Dorsolateral prefrontal cortex (tissue), 122 donors: ENCODE measurements at places on chromosomes 12 and 14. TPM values are rescaled to one million over a fixed set of nuclear protein-coding genes. Genes with fewer than 3 reads are reported as not detected.

DNA sequence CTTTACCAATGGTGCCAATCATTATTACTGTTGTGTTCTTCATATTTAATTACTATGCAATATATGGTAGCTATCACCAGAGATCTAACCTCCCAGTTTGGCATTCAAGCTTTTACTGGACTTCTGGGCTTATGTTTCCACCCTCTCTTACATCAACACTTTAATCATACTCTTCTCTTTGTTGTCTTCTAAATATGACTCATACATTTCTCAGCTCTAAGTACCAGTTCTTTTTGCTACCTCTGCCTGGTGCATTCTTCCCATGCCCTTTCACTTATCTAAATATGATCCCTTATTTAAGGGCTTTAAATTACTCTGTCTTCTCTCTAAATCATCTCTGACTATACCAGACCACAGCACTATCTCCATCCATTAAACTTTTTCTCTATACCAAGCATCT lies 246.1 kb upstream of the CCDC196 start:
- no peak for DNase-seq

GRCh38 chr14:53531730-53532129 lies 378.6 kb upstream of the DDHD1 start:
- DNase-seq: no peak

TAS2R8 gene
- 0.75 TPM for total RNA-seq

- no peak for DNase-seq
Measured at GRCh38 chr12:46660719-46661109, 165.1 kb downstream of the SLC38A4 start.

HOXC12 gene
- total RNA-seq: not detected

GRCh38 chr14:73712540-73713180 lies 1.5 kb downstream of the PNMA1 start:
- DNase-seq: no peak

- DNase-seq: no peak
Measured at GRCh38 chr12:82930301-82930700, 243.6 kb downstream of the TMTC2 start.

DNA sequence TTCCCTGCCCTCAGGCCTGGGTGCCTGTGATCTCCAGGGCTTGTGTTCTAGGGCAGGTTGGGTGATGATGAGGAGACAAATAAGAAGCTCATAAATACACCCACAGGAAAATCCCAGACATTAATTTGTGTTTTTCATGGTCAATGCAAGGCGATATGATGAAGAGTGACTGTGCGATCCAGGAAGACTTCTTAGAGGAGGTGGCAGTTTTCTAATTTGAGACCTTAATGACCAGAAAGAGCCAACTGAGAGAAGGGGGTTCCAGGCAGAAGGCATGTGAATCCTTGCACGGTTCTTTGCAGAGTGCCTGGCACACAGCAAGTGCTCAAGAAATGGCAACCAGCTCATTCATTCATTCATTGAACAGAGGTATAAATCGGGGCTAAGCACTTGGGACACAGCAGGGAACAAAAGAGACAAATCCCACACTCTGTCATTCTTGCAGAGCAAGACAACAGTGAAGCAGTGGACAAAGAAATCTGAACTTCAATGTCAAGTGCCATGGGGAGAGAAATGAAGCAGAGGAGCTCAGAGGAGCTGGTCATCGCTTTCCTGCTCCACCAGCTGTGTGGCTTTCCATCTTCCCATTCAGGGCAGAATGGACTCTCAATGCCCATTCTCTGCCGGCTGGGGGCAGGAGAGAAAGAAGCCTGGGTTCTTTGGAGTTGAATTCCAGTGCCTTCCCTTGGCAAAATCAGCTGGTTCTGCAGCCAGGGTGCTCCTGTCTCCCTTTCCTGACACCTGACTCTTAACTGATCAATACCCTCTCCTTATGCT lies 128.3 kb downstream of the AACS start:
- peak; percentile 52 for DNase-seq

GRCh38 chr12:13095266-13095995 lies 8.0 kb downstream of the GSG1 start:
- DNase-seq: no peak
